Activated T-cell treated with anti-CD3 and anti-CD28 coated beads, Interleukin-2, amount 50 U/mL, for 4 hours (primary cell): ENCODE measurements at places on chromosomes 5 and 9.

- no peak for DNase-seq
Observed at GRCh38 chr9:8961186-8961851, 1161.7 kb upstream of the DMAC1 start.

DNA sequence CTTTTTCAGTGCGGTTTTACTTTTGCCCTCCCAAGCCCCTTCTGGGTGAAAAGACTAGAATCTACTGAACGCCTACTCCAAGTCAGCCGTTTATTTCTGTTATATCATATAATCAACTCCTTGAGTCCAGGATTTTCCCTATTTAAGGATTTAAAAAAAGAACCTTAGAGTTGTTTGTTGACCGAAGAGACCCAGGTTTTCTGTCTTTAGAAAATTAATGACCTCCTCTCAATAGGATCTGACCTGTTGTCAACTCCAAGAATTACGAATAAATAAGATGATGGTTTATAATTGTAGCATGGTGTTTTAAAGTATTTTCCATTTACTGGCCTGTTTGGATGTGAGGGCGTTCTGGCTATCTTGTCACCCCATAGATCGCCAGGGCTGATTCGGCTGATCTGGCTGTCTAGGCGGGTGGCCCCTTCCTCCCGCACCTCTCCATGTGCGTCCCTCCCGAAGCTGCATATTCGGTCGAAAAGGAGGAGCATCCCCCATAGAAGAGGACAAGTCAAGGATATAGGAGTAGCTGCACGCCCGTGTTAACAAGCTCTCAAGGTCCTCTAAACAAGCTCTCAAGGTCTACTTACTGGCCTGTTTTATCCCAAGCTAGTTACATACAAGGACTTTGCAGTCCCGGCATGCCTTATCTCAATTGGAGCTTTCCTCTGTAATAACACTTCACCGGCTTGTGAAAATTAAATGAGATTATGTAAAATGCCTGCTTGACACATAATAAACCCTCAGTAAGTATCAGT lies 1.1 kb upstream of the UBAP2 start:
- no peak for DNase-seq

- no peak for DNase-seq
Observed at GRCh38 chr9:131635892-131636291, 90.6 kb downstream of the PRRT1B start.

- no peak for DNase-seq
Observed at GRCh38 chr5:169507051-169507450, 76.5 kb upstream of the SPDL1 start.

DNA sequence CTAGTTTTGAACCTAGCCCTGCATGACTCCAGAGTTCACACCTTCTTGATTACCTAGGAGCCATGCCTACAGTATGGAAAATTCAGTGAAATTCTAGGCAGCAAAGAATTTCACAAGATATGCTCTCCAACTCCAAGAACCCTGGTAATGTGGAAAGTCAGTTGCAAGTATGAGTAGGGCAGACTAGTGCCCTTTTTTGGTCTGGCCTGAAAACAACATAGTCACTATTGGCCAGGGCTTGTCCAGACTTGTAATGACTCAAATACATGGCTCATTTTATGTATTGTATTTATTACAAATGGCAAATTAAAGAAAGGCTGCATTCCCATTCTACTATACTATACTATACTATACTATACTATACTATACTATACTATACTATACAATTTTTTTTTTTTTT lies 160.4 kb downstream of the ESM1 start:
- DNase-seq = no peak

DNA sequence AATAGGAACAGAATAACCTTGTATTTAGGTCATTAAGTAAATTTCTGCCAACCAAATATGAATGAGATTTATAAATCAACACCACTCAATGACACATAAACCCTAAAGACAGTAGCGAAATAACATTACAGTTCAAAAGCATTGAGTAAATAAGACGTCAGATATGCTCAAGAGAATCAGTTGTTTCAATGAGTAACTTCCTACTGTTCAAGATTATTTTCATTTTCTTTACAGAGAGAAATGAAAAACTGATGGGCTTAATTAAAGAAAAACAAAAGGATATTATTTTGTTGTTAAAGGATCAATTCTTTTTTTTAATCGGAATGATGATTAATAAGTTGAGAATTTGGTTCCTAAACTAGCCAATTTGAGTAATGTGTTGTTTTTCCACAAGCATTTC lies 150.1 kb downstream of the BNC2 start:
- DNase-seq = no peak

DNA sequence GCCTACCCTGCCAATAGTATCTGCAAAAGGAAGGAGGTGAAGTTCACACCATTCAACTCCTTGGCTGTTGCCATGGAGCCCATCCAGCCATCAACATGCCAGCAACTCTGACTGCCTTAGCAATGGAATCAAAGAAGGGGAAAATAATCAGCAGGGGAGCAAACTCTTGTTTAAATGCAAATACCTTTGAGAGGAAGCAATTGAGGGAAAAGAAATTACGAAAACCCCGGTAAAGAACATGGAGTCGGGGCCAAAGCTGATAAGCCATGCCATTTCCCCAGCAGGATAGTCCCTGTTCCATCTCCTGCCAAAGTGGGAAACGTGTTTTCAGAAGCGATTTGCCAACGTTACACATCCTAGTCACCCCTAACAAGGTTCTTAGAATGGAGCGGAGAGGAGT lies 69.0 kb downstream of the MFAP3 start:
- no peak for DNase-seq

- DNase-seq = no peak
Observed at GRCh38 chr9:2126331-2126803, 111.2 kb downstream of the SMARCA2 start.

DNA sequence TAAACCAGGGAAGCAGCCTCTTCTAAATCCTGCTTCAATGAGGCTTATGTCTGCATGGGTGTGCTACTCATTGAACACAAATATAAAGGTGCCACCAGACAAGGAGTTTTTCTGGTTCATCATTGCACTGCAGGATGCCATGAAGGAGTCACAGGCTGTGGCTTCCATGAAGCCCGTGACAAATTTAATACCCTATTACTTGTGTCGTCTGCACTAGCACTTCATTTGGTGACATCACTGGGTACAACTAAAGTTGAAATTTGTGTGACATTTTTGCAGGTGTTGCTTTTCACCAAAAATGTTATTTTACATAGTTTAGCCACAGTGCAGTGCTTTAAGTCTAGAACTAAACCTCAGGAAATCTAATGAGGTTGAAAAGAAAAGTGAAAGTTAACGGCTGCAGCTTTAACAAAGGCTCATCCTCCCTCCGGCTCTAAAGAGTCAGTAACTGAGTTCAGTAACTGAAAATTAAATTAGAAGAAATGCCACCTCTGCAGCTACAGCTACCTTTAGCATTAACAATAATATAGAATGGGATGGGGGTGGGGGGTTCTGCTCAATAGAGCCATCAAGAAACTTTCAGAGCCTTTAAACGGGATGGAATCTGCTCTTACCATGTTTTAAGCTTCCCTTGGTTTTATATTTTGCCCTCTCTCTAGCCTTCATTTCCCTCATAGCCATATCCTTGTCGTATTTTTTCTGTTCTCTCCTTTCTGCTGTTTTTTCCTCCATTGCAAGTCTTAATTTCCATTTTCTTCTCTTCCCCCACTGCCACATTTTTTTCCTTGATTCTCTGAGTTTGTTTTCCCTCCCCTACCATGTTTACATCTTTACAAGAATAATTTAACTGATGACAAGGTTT lies 233.8 kb upstream of the TMEM161B start:
- DNase-seq = no peak

- DNase-seq = peak; percentile 20
Observed at GRCh38 chr5:151020304-151021110, at the start of gene GPX3. Gene GPX3, plus strand, starts transcription at chr5:151020591. Its CDS starts 64 bp downstream, at chr5:151020655.

- no peak for DNase-seq
Observed at GRCh38 chr9:136157477-136158265, 39.0 kb upstream of the TMEM250 start.

DNA sequence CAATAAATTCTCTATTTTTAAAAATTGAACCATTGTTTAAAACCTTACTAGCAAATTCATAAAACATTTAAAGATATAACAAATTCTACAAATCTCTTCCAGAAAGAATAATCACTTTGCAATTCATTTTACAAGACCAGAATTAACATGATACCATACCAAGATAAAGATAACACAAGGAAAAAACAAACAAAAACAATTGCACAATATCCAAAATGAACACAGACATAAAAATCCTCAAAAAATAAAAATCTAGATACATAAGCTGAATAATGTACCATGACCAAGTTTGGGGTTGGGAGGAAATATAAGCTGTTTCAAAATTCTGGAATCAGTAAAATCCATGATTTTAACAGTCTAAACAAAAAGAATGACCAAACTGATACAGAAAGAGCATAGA lies 11.1 kb downstream of the CCNG1 start:
- no peak for DNase-seq

DNA sequence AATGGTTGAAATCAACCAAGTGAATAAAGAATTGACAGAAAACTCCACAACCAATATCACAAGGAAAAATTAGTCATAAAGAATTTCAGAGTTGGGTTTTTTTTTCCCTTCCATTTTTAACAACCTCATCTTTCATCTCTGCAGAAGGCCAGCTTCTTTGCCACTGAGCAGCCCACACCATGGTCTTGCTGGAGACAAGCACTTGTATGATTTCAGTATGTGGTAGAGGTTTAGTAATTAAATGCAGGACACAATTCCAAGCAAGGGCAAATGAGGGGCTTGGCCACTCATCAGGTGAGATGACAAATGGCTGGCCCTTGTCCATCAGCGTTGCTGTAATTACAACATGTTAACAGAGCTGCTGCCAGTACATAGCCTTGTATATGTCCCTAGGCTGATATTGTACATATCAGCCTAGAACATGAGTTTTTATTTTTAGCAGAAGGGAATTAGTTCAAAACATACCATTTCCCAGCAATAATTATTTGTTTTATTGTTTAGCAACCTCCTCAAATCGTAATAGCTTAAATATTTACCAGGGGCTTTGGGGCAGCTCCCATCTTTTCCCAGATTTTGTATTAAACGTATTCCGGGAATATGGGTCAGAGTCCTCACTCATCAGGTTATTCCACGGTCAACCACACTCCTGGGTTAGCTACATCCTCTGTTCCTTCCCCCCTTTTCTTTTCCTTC lies 5.0 kb upstream of the C9 start:
- DNase-seq = no peak

GRCh38 chr5:108546939-108547338 lies 165.0 kb upstream of the FBXL17 start:
- DNase-seq = no peak

- no peak for DNase-seq
Observed at GRCh38 chr5:178688551-178688950, 41.9 kb downstream of the ZNF354A start.

GRCh38 chr5:142618130-142618523 lies 67.8 kb downstream of the FGF1 start:
- DNase-seq = no peak

DNA sequence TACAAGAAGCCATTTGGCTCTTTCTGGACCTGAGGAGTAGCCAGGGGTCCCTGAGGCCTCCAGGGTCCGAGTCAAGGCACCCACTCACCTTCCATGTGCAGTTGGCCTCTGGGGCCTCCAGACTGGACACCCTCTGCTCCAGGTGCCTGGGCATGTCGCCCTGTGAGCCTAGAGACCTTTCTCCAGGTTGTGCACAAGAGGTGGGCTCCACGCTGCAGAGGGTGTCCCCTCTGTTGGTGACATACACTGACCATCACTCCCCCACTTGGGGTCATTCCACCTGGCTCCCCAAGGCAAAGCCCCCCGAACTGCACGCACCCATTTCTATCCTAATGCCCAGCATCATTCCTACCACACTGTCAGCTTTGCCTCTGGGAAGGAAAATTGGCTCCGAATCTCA lies 48.8 kb downstream of the RASGEF1C start:
- no peak for DNase-seq

- DNase-seq = no peak
Observed at GRCh38 chr5:36017004-36017403, 25.8 kb upstream of the UGT3A1 start.

GRCh38 chr5:156971848-156972525 lies 9.0 kb upstream of the TIMD4 start:
- no peak for DNase-seq

DNA sequence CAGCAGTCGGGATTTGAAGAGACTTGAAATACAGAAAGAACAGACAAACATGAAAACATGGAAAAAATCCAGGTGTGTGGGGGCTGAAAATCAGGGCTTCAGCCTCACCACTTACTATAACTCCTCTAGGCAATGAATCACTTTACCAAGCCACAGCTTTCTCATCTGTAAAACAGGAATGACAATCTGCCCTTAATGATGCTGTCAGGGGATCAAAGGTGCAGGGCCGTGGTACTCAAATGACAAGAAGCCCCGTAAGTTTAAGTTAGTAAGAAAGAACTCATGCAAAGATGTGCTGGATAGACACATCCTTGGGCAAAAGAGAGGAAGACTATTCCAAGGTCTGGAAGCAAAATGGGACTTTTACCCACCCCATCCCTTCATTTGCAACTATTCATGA lies 34.7 kb downstream of the FBXW2 start:
- DNase-seq = no peak

DNA sequence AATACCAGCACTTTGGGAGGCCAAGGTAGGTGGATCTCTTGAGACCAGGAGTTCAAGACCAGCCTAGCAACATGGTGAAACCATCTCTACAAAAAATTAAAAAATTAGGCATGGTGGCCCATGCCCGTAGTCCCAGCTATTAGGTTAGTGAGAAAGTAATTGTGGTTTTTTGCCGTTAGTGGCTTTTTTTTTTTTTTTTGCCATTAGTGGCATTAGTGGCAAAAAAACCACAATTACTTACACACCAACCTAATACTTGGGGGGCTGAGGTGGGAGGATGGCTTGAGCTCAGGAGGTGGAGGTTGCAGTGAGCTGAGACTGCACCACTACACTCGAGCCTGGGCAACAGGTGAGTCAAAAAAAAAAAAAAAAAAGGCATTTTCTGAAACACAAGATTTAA lies 27.8 kb downstream of the MLANA start:
- DNase-seq = no peak

- DNase-seq = no peak
Observed at GRCh38 chr9:93071464-93071863, 13.0 kb downstream of the SUSD3 start.

DNA sequence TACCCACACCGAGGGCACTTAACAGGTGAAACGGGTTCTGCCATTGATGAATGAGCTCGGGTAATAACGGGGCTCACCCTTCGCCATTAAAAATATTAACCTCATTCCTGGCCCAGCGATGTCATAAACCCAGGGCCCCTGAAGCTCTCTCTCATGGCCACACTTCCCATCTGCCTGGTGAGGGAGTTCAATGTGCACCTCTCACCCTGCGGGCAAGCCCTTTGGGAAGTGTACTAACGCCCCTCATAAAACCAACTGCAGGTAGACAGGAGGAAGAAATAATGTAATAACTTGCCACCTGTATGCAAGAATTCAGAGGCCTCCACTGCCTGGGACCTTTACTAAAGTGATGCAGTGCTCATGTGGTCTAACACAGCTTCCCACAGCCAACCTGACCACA lies 35.1 kb downstream of the SHB start:
- DNase-seq = no peak

GRCh38 chr5:170311511-170312300 lies 14.1 kb upstream of the LCP2 start:
- DNase-seq = no peak

DNA sequence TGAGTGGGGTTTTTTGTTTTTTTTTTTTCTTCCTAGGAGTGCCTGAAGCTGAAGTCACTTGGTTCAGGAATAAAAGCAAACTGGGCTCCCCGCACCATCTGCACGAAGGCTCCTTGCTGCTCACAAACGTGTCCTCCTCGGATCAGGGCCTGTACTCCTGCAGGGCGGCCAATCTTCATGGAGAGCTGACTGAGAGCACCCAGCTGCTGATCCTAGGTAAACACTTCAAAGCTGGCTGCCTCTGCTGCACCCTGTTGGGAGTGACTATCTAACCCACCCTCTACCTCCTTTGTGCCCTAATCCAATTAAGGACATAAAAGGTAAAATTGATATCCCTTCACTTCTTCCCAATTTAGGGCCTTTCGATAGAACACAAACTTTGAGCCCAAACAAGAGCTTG lies 206.8 kb downstream of the SAXO1 start:
- no peak for DNase-seq
